HCEC 1CT (cell line): ENCODE measurements at places on chromosomes 16 and 17.
A peak's percentile ranks its signal among the peaks of the same experiment; 100 is the strongest.

GRCh38 chr17:63622574-63623390, 565 bp downstream of the MAP3K3 start:
- peak; percentile 62 for DNase-seq

DNA sequence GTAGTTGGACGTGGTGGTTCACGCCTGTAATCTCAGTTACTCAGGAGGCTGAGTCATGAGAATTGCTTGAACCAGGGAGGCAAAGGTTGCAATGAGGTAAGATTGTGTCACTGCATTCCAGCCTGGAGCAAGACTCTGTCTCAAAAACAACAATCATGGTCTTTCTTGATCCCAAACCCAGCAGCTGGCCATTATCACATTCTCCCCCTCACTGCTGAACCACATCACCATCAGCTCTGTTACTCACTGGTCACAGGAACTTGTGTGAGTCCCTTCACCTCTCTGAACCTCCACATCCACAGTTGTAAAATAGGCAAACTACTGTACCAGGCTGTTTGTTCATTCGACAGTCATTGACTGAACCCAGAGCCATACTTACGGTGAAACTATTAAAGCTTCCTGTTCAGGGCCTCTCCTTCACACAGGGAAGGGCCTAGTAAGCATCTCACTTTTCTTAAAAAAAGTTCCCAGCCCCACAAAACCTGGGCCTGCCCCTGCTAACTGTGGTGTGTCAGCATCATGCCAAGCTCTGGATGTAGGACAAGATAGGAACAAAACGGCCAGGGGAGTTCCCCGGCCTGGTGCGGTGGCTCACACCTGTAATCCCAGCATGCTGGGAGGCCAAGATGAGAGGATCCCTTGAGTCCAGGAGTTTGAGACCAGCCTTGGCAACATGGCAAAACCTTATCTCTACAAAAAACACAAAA, 104.7 kb downstream of the COPRS start:
- peak; percentile 98 for DNase-seq

- no peak for DNase-seq
These were observed 78.8 kb downstream of the ZFHX3 start for GRCh38 chr16:72969146-72969545.

DNA sequence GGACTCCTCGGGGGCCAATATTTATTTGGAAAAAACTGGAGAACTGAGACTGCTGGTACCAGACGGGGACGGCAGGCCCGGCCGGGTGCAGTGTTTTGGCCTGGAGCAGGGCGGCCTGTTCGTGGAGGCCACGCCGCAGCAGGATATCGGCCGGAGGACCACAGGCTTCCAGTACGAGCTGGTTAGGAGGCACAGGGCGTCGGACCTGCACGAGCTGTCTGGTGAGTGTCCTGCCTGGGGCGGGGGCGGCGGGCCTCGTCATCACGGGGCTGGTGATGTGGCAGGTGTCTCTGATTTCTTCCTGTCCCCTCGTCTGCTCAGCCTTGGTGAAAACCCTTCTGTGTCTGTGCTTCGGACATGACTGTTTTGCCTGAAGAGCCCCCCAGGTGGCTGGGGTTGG, 5.7 kb downstream of the METRNL start:
- no peak for DNase-seq

GRCh38 chr17:79939755-79940458, 95.8 kb downstream of the TBC1D16 start:
- DNase-seq, result no peak

DNA sequence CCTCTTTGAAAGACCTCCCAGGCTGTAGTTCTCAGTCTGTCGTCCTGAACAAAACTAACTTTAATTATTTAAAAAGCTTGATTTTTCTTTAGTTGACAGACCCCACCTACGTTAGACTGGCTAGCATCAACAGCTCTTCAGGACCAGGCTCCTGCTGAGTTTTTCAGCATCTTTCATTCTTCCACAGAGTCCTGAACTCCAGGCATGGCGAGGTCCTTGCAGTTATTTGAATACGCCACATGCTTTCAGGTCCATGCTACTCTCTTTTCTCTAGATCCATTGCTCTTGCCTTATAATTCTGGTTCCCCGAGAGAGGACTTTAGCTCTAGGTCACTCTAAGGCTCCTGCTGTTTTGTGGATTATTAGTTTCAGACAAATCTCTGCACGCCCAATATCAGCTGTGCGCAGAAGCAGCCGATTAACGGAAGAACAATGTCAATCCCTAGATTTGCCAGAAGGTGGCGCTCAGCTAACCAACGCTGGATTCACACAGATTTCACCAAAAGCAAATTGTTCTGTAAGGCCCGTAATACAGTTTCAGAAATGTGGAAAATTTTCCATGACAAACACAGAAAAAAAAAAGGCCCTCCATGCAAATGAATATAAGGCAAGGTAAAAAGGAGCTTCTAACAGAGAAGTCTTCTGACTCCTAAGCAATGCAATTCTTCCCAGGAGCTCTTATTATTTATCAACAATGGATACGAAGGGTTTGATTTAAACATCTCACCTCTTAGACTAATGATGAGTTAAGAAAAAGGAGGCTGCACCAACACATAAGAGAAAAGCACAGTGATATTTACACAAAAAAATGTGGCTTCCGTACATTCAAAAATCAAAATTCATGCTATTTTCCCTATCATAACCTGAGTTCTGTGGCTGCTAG, 33.5 kb upstream of the BCO1 start:
- peak; percentile 40 for DNase-seq

- DNase-seq, result no peak
These were observed 680.7 kb upstream of the SALL1 start for GRCh38 chr16:51831595-51832367.

DNA sequence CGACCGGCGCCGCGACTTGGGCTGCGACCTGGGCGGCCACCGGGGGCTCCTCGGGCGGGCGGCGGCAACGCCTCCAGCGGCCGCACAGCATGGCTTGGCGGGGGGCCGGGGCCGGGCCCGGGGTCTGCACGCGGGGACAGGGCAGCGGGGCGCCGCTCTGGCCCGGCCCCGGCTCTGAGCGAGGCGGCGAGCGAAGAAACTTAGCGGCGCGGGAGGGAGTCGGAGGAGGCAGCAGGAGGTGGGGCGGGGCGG, at the start of gene PLCD3:
TSS of gene PLCD3 (minus strand) at position 196 of the 252 bp plus-strand sequence. CDS start at position 91, 105 bp downstream.
- no peak for DNase-seq

DNA sequence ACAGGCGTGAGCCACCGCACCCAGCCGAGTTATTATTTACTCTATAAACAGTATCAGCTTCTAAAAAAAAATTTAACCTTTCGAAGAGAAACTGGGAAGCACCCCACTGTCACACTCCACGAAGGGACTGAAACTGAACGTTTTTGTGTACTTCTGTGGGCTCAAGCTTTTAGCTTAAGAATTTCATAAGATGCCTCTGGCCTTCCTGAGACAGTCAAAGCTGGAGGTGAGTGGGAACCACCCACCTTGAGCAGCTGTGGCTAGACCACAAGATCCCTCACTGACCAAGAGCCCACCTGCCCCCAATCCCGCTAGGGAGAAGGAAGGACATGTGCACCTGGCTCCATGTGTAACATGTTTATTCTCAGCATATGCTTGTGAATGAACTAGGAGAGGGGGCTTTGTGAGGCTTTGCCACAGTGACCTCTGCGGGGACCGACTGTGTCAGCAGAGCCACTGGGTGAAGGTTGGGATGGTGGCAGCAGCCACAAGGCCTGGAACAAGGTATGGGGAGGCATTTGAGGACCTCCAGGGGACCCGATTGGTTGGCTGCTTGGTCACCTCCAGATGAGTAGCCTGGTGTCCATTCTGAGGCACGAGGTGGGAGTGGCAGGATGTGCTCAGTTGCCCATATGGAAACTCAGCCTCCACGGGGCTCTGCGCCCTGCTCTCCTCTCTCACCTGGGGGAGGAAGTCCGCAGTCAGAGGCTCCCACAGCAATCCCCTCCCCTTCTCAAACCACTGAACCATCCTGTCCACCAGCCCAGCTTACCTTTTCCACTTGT, 4.8 kb downstream of the DPEP3 start:
- no peak for DNase-seq
